ENCODE measurements at places on chromosomes 13 and 19.

GRCh38 chr13:46717275-46717674, 79.7 kb downstream of the ESD start:
- no peak for DNase-seq

GRCh38 chr13:73549717-73550116, 490.9 kb downstream of the KLF5 start:
- no peak for DNase-seq

- no peak for DNase-seq
Observed at GRCh38 chr13:109933476-109933875, 147.1 kb upstream of the IRS2 start.

DNA sequence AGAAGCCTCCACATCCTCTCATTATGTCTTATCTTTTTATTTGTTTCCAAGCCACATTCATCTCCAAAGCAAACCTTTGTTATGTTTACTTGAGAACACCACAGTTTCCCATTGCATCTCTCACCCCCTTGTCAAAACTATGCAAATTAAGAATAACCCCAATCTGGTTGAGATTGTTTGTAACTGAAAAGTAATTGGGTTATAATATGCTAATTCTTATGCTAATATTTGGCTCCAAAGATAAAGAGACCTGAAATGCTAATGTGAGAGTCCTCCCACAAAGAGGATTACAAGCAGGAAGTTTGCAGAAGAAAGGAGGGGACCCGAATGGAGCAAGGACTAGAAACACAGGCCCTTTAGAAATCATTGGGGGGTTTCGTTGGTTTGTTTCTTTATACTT, 92.9 kb upstream of the UBL3 start:
- no peak for DNase-seq

- no peak for DNase-seq
Observed at GRCh38 chr19:8835446-8835845, 3.3 kb downstream of the MBD3L1 start.

DNA sequence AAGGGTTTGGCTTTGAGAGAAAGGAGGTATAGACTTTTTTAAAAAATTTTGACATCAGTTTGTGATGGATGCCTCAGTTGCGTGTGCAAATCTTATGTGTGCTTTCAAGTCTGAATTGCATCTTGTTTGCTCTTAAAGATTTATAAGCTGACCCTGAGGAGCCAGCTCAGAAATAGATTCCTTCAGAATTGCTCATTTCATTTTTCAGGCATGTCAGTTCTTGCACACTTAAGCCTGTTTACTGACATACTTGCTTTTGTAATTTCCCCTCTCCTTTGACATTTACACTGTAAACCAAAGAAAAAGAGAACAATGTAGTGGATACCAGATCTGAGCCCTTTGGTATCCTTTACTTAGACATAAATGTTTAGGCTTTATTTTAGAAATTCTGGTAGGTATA, 87.6 kb downstream of the RNF17 start:
- DNase-seq = no peak

DNA sequence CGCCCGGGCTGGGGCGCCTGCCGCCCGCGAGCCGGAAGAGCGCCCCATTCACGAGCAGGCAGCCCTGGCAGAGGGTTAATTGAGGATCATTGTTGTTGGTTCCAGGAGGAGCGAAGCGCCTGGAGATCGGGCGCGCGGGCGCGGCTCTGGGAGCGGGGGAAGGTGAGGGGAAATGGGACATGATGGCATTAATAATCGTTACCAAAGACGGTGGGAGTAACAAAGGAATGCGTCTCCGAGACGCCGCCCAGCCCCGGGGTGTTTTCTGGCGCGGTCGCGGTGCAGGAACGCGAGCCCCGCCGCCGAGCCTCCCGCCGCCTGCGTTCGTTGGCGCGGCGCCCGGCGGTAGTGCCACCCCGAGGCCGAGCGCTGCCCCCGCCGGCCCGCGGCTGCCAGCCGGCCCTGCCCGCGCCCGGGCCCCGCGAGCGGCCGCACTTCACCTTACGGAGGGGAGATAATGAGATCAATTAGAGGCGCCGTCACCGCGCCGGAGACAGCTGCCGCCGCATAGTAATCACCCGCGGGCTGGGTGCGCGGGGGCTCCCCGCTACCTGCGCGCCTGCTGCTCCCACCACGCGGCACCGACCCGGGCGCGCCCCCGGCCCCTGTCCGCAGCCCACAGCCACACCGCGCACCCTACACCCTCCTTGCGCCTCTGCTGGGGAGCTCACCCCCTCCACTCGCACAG, 2.8 kb downstream of the ZNF536 start:
- DNase-seq = no peak

- no peak for DNase-seq
Observed at GRCh38 chr13:76229281-76229680, 593.2 kb downstream of the LMO7 start.

- DNase-seq = no peak
Observed at GRCh38 chr13:85665286-85665685, 133.9 kb downstream of the SLITRK6 start.

- no peak for DNase-seq
Observed at GRCh38 chr13:39822437-39822836, 167.0 kb downstream of the COG6 start.
